Stimulated activated CD8-positive, alpha-beta memory T cell treated with anti-CD3 and anti-CD28 coated beads, Interleukin-4, amount 100 ng/mL, for 1 hour (primary cell): ENCODE measurements at places on chromosomes 7 and 10.

- no peak for DNase-seq
These were observed 97.4 kb upstream of the BMPER start for GRCh38 chr7:33807779-33808482.

- no peak for DNase-seq
These were observed 47.2 kb downstream of the DNAJC12 start for GRCh38 chr10:67790534-67791408.

GRCh38 chr7:43496596-43496995, 86.3 kb upstream of the STK17A start:
- DNase-seq: no peak

GRCh38 chr10:12642036-12642435, 292.7 kb downstream of the CAMK1D start:
- DNase-seq: no peak

DNA sequence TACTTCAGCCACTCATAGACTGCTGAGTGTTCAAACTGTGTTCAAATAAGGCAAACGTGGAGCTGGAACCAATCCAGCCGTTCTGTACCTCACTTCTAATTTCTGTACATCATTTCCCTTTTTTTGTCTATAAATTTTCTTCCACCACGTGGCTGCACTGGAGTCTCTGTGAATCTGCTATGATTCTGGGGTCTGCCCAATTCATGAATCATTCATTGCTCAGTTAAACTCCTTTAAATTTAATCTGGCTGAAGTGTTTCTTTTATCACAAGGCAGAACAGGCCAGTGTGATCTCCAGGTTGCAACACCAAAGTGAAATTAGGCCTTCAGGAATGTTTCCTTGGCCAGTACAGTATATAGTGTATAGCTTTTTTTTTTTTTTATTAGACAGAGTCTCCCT, 53.5 kb downstream of the DNAJC12 start:
- no peak for DNase-seq

GRCh38 chr7:106480161-106480579, 180.8 kb downstream of the CCDC71L start:
- DNase-seq: no peak

DNA sequence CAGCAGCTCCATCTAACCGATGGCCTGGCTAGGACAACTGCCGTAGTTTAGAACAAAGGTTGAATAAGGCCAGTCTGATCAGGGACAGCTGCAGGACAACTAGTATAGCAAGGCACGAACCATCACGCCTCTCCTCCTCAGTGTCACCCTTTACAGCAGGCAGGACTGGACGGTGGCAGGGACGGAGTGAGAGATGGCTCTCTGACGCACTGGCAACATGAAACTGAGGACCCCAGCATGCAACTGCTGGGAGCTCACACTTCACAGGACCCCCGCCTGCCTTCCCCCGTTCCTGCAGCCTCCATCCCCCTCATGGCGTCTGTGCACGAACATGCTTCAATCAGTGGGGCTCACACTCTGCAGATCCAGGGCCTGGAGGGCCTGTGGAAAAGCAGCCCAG, 53.7 kb downstream of the ZRANB1 start:
- DNase-seq: no peak

- no peak for DNase-seq
These were observed 98.3 kb downstream of the MKI67 start for GRCh38 chr10:128027822-128028507.

GRCh38 chr7:11843113-11843765, 11.2 kb upstream of the THSD7A start:
- DNase-seq: no peak

- no peak for DNase-seq
These were observed 30.5 kb upstream of the FBXW4 start for GRCh38 chr10:101725296-101726114.

DNA sequence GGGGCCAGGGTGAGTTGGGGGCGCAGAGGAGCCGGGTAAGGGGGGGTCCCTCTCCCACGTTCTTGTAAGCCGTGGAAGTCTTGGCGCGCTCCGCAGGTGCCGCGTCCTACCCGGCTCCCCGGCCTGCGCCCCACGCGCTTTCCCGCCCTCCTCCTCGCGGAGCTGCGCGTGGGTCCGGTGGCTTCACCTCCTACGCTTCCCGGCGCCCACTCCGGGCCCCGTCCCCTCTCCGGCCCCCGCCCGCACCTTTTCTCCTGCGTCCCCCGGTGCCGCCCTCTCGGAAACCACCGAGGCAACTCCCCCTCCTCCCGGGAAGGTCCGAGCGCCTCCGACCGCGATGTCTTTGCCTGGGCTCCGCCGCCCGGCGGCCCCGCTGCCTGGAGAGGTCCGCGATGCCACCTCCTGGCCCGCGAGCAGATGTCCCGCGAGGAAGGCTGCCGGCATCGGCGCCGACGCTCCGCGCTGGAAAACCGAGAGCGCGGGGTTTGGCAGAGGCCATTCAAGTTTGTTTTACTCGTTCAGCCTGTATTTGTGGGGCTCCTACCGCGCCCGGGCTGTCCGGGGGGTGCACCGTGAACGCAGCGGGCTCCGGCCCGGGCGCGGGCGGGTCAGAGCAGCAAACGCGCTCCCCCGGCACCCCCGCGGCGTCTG, 2.4 kb upstream of the NKX6-2 start:
- DNase-seq: no peak

- DNase-seq: no peak
These were observed 9.4 kb upstream of the RFC2 start for GRCh38 chr7:74263399-74264120.

GRCh38 chr10:77531441-77532001, 106.1 kb downstream of the KCNMA1 start:
- DNase-seq: no peak

- peak; percentile 19 for DNase-seq
These were observed 143.1 kb downstream of the CHN2 start for GRCh38 chr7:29337546-29338116.

DNA sequence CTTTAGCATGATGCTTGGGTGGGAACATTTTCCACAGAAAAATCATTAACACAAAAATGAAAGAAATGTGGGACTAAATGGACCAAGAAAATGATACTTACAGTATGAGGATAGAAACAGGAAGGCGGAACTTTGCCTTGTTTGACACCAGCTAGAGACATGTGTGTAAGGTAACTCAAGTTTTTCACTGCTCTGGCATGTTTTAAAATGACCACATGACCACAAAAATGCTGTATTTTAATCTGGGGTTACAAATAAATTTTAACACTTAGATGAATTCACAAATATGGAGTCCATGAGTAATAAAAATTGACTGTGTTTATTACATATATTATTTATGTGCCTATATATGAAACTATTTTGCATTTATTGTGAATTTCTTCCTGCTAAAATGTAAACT, 100.9 kb upstream of the PHYHIPL start:
- DNase-seq: no peak

DNA sequence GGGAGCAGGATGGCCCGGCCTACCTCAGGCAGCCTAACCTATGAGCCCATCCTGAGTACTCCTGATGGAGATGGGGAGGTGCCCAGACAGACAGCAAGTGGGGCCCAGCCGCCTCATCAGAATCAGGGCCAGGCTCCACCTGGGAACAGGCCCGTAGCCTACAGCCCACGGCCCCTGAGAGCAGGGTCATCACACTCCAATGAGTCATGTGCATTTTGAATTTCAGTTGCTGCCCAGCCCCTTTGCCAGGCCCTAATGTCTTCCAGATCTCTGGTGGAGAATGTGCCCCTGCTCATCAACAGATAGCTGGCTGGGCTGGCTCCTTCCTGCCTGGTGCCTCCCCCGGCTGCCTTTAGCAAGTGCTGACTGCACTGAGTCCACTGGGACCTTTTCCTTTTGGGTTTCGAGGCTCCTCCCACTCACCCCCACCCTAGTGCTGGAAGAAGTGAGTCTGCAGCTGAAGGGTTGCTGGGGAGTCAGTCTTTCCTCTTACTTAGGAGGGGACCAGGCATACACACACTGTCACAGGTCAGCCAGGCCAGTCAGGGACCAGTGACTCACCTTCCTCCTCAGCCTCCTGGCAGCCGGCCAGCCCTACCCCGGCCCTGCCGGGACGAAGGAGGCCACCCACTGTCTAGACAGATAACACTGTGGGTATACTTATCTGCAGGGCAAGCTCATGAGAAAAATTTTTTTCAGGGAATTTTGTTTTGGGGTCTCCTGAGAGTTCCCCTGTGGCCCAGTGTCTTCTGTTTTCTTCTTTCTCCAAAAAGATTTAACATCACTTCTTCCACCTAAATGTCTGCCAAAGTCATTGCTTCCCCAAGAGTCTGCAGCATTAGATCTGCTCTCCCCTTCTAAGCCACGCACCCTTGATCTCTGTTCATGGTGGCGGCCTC, 9.1 kb upstream of the ASIC3 start:
- DNase-seq: no peak

DNA sequence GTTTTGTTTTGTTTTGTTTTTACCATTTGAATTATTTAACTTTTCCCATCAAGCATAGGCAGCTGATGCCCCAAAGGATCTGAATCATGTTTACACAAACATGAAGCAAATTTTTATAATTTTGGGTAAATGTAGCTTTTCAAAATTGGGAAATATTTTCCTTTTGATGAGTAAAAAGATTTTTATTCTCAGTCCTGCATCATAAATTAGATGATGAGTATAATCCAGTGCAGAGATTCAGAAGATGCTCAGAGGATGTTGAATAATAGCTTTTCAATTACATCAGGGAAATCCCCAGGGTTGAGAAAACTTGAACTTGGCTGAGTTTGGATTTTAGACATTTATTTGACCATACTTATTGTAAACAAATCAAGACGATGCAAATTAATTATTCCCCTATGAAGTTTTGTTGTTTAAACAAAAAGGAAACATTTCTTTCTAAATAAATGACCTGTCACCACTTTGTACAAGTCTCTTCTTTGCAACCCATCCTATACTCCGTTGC, 121.7 kb downstream of the FAM204A start:
- DNase-seq: no peak

- no peak for DNase-seq
These were observed 75.6 kb downstream of the CCDC6 start for GRCh38 chr10:59830601-59831259.

DNA sequence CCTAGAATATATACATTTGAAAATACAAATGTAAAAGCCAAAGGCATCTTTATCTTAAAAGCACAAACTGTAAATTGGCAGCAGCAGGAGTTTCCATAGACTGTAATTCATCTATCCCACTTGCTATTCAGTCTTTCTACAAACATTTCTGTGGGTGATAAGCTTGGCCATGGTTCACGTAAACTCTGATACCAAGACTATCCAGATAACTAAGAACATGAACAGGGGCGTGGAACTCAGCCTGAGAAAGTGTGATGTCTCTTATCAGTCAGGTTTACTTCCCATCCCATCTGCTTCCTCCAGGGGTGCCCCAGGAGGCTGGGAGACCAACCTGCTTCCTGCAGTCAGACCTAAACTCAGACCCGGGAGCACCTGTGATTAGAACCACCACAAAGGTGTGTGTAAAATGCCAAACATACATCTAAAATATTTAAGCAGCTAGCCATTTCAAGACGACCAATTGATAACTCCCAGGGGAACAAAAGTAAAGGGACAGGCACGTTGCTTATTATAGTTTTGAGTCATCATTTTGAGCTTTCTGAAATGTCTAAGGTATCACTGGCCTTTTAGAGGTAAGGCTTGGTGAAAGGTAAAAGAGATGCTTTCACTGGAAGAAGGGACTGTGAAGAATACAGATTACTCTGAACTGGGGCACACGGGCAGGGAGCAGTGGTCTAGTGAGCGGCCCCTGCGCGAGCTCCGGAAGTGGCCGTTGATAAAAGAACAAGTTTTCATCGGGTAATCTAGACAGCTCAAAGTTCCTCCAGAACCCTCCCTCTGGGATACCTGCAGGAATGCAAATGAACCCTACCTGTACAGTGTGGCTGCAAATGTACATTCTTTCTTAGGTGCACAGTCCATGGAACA, 51.5 kb downstream of the RSU1 start:
- no peak for DNase-seq

DNA sequence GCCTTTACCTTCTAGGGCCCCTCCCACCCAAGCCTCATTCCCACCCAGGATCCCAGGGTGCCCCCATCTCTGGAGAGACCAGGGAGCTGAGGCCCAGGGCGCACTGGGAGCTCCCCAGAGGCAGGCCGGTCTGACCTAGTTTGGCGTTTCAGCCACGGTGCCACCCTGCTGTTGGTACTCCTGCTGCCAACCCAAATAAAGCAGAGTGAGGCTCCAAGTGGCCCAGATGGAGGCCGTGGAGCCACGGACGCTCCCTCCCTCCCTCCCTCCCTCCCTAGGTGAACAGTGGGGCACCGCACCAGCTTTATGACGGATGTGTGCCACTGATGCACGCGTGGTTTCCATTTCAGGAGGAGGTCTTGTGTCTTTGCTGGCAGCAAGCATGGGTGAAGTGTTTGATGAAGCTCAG, 1.8 kb downstream of the INPP5A start:
- DNase-seq: no peak

GRCh38 chr10:133379801-133380666, 972 bp downstream of the PAOX start:
- no peak for DNase-seq

- no peak for DNase-seq
These were observed 10.9 kb downstream of the TECPR1 start for GRCh38 chr7:98240961-98241673.

- no peak for DNase-seq
These were observed 39.5 kb downstream of the DIP2C start for GRCh38 chr10:649798-650440.

- no peak for DNase-seq
These were observed 151.1 kb upstream of the MKI67 start for GRCh38 chr10:128277267-128277840.

- DNase-seq: no peak
These were observed 637.4 kb downstream of the LRMDA start for GRCh38 chr10:76068856-76069255.

DNA sequence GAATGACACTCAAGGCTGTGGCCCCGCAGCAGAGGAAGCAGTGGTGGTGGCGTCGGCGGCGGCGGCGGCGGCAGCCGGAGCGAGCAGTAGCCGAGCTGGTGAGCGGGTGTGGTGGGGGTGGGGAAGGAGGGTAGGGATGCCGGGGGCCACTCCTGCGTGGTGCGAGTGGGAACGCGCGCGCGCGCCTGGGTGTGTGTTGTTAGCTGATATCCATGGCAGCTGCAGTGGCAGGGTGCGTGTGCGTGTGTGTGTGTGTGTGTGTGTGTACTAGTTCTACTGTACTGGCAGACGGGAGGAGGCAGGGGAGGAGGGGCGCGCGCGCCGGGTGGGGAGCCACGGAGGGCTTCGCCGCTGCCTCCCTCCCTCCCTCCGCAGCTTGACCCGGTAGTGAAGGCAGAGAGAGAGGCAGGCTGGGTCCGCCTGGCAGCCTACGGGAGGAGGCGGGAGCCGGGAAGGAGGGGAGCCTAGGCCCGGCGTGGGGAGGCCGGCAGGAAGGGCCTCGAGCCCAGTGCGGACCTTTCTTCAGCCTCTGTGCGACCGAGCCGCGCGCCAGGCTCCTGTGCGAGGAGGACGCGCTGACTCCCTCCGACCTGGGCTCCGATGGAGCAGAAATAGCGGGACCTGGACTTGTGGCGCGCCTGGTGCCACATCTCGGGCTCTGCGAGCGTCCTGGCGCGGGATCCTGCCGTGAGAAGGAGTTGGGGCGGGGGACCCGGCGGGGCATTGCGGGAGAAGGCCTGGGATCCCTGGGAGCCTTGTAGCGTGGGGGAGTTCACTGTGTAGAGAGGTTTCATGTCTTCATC, at the start of gene MAGI2:
Gene MAGI2, minus strand, starts transcription at position 110 of the 803 bp plus-strand sequence. CDS start 347 bp downstream, outside the sequence.
- DNase-seq: no peak

GRCh38 chr10:126080291-126080825, 184.0 kb downstream of the FANK1 start:
- no peak for DNase-seq

GRCh38 chr7:134932707-134933370, 53.5 kb upstream of the AGBL3 start:
- no peak for DNase-seq
